Stimulated activated CD8-positive, alpha-beta memory T cell treated with anti-CD3 and anti-CD28 coated beads, Interleukin-4, amount 100 ng/mL, for 4 hours (primary cell): ENCODE measurements at places on chromosomes 1 and 21.

DNA sequence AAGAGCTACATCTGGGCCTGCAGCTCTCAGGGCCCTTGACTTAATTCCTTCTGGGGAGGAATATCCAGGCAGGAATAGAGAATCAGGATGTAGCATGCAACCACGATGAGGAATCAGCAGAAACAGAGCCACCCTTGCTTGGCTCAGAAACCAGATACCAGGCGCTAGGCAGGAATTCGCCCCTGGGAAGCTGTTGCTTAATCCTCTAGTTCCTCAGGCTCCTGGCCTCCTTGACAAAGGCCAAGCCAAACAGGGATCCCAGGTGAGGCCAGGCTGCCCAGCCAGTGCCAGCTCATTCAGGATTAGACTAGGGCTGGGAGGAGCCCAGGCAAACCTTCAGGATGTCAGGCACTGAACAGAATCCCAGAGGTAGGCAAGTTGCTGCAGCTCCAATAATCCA is 48.2 kb upstream of the IRF2BP2 start:
- DNase-seq: no peak

GRCh38 chr1:221487781-221488524 is 253.9 kb downstream of the DUSP10 start:
- DNase-seq: no peak

GRCh38 chr1:215605011-215605621 is 38.0 kb downstream of the KCTD3 start:
- DNase-seq: no peak

- no peak for DNase-seq
Measured at GRCh38 chr1:74773582-74773981, 40.6 kb downstream of the TYW3 start.

DNA sequence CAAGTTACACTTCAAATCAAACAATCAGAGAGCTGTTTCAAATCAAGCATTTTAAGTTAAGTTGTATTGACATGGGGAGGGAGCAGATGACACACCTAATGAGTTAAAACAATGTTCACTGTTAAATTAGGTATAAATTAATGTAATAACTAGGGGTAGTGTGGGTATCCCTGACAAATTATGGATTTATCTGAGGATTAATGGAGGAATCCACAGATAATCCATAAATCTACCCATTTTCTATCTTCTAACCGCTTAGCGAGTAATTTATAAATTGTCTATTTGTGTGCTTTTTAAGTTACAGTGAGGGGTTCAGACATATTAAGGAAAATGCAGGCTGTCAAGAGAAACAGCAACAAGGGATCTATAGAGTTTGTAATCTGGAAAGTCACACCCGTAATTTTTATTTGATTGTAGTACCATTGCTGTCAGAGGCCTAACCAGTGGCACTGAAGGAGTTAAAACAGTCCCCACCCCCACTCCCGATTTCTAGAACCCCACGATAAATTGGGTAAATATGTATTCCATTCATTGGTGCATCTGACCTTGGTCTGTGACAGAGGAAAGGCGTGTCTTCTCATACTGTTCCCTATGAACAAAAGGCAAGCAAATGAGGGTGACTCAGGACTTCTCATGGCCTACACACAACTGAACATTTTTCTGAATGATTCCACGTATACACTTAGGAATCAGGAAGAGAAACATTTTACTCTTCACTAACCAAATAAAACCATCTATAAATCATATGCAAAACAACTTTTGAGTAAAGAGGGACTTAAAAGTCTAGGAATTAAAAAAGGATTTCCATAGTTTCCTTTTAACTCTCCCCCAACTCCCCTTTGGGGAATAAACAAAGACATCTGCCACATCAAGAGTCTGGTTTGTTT is 7.4 kb downstream of the IRF2BP2 start:
- no peak for DNase-seq

DNA sequence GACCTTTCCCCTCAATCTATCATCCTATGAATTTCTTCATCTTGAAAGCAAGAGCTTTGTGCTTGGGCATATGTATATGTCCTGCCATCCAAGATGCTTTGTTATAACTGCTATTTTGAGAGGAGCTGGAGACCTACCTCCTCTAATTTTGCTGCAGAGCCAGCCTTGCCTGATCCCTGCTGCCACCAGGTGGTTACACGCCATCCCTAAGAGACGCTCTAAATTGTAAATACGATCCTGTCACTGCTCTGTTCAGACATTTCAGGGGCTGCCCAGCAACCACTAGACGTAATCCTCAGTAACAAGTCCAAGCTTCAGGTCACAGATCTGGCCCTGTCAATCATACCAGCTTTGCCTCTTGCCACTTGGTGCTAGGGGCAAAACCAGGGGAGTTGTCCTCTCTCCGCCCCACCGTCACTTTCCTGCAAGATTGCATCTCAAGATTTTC is 32.9 kb downstream of the GPA33 start:
- DNase-seq: no peak

DNA sequence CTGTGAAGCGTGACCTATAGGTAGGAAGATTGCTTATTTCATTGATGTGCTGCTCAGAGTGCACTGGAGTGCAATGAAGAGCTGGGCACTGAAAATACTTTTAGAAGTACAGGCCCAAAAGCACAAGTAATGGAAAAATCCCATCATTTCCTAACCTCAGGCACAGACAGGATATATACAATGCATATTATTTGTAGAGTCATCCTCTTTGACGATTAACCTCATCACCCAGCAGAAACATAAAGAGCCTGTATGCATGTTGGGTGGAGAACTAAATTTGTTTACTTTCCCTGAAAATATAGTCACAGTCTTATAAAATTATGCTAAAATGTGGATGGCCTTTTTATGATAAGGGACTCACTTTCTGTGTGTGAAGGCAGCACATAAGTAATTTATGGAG is 98.1 kb downstream of the TNNI3K start:
- no peak for DNase-seq

- DNase-seq: no peak
Measured at GRCh38 chr1:156198831-156199349, 5.0 kb downstream of the SLC25A44 start.

- no peak for DNase-seq
Measured at GRCh38 chr1:200178340-200178739, 150.8 kb downstream of the NR5A2 start.

DNA sequence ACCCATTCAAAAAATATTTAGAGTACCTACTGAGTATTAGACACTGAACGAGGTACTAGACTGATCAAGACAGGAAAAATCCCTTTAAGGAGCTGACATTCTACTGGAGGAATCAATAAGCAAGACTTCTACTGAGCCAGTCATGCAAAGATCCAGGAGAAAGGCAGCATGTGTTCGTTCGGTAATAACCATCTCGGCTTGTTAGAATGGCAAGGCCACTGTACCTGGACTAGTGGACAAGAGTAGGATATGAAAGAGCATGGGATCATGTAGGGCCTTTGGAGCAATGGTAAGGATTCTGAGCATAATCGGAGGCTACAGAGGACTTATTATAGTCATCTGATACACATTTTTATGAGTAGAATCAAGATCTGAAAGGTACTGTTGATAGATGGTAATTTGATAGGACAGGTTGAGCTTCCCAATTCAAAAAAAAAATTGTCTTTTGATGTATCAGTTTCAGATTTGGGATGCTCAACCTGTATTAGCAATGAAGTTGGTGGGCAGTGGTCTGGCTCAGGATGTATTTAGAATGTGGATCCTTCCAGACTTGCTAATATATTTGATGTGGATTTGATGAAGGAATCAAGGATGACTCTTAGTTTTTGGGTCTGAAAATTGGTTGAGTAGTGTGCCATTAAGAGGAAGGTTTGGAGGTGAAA is 2.3 kb downstream of the COX20 start:
- no peak for DNase-seq

- DNase-seq: no peak
Measured at GRCh38 chr1:218659911-218660677, 315.0 kb downstream of the TGFB2 start.

DNA sequence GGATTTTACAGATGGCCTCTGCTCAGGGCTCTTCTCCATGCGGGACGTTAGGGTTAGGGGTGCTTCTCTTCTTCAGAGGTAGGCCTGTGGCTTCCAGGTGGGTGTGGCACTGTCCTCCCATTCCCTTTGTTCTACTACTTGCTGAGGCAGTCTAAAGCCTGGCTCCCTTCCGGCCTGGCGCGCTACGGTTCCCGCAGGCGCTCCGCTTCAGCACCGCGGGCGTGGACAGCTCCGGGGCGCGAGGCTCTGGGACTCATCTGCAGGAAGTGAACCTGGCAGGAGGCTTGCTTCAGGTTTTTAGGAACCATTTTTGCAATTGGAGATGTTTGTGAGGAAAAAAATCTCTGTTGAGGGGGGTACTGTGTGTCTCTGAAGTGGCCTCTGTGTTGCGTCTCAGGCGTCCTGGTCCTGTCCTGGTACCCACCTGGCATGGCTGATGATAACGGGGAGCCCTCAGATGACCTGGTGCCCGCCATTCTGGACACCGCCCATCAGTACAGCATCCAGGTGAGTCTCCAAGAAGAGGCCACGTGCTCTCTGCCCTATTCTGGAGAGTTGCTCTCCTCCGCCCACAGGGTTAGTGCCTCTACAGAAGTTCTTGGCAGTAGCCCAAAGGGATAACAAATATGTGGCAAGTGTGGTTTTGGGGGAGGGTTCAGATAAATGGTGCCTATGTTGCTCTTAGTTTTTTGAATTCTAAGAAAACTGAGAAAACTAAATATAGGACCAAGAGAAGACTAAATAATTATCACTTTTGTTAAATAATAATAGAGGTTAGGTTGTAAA is 1.9 kb downstream of the MANEAL start:
- DNase-seq: no peak

DNA sequence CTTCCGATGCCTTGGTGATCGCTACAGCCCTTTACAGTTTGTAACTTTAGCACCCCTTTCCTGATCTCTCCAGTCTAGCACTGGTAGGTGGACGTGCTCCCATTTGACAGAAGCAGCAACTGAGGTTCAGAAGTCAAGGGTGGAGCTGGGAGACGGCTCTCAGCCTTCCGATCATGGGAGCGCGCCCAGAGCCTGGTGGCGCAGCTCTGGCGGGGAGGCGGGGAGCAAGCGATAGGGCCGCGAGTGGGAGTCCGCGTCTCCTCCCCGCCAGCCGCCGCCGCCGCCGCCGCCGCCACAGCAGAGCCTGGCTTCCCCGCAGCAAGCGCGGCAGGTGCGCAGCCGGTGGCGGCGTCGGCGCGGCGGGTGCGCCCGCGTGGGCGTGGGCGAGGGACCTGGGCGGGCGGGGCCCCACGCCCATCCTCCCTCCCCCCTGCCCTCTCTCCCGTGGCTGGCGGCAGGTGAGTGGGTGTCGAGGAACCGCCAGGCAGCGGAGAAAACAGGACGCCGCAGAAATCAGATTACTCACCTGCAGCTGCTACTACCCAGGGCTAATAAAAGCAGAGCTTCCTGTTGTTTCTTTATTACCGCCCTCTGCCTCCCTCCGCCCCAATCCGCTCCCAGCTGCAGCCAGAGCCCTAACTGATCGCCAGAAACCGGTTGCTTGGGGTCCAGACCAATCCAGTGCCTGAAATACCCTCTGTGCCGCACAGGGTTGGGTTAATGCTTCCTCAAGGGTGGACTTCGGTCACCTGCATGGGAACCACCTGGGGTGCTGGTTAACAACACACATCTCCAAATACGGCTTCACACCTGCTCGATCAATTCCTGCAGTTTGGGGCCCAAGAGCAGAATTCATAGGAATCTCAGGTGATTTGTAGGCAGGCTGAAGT is 60.2 kb upstream of the ID3 start:
- DNase-seq: peak; percentile 62

DNA sequence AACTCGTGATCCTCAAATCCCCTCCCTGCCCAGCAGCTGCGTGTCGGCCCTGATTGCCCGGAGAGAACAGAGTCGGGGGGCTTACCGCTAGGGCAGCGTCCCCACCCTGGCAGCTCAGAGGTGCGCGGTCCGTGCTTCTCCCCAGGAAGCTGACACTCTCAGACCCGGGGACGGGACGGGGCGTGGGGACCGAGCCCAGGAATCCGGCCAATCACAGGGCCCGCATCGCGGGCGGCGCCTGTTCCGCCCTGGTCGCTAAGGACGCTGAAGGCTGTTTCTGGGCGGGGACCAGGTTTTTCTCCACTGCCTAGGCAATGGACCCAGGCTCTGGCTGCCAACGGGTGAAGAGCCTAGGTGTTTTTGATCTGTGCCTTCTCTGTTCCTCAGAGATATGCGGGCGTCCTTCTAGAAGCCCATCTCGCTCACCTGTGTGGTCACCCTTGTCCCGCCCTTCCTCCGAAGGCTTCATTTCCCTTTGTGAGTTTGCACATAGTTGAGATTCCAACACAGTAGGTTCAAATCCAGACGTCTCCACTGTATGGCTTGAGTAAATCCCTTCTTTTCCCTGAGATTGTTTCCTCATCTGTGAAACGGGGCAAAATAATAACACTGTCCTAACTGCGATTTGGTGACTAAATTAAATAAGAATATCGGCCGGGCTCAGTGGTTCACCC is at the start of gene C1orf87:
Gene C1orf87, minus strand, starts transcription at position 166 of the 674 bp plus-strand sequence. CDS start 1,127 bp downstream, outside the sequence.
- DNase-seq: no peak

GRCh38 chr21:30839304-30839703 is 9.7 kb upstream of the KRTAP7-1 start:
- DNase-seq: peak; percentile 0

DNA sequence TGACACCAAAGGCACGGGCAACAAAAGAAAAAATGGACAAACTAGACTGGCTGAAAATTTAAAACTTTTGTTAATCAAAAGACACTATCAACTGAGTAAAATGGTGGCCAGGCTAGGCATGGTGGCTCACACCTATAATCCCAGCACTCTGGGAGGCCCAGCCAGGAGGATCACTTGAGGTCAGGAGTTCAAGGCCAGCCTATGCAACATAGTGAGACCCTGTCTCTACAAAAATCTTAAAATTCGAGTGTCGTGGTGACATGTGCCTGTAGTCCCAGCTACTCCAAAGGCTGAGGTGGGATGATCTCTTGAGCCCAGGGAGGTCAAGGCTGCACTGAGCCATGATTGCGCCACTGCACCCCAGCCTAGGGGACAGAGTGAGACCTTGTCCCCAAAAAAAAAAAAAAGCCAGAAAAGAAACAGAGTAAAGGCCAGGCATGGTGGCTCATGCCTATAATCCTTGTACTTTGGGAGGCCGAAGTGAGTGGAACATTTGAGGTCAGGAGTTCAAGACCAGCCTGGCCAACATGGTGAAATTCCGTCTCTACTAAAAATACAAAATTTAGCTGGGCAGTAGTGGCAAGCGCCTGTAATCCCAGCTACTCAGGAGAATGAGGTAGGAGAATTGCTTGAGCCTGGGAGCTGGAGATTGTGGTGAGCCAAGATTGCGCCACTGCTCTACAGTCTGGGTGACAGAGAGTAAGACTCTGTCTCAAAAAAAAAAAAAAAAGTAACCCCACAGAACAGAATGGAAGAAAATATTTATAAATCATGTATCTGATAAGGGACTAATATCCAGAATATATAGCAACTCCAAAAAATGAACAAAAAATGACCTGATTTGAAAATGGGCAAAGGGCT is 8.0 kb downstream of the TUT4 start:
- DNase-seq: no peak

GRCh38 chr1:13732971-13733667 is 33.1 kb downstream of the PRDM2 start:
- no peak for DNase-seq

GRCh38 chr1:171912509-171913175 is 71.3 kb downstream of the DNM3 start:
- no peak for DNase-seq

- DNase-seq: no peak
Measured at GRCh38 chr1:184310157-184310819, 76.5 kb upstream of the C1orf21 start.
